ENCODE measurements at places on chromosomes 4 and X.

DNA sequence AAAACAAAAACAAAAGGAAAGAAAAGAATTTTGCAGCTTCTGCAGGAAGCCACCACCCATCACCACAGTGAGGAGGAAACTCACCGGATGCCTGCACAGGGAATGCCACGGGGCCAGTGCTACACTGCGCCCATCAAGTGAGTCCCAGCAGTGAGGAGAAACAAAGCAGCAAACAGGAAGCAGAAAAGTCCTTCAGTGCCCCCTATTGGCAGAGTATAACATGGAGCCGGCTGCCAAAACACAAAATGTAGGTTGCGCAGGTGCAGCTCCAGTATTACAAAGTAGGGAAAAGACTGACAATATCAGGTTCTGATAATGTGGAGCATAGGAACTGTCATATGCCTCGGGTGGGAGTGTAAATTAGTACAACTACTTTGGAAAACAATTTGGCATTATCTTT is 23.3 kb upstream of the SCML2 start:
- DNase-seq, result no peak

DNA sequence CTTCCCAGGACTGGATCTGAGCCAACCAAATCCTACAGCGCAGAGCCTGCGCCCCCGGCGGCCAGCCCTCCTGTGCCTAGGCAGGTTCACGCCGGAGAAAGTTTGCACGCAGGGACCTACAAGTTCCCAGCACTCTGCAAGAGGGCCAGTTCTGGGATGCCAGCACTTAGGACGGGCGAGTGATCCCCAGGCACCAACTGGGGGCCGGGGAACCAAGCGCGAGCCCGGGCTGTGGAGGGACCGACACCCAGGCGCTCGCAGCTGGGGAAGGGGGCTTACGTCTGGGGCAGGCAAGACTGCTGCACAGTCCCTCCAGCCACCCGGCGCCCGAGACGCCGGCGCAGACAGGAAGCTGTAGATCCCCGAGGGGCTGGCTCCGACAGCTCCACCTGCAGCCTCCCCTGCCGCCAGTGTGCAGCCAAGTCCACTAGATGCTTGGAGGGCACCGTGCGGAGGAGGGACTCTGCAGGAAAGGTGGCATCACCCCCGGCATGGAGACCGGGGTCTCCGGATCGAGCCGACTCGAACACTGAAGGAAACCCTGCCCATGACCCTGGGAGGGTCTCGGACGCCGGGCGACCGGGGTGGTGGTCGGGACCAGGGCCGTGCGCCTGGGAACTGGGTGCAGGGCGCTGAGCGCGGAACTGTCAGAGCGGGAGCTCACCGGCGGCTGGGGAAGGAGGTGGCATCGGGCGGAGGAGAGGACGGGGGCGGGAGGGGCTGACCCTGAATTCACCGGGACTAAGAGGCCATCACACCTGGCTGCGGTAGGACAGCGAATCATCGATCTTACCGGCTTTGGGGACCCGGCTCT is 566 bp downstream of the CORIN start:
- DNase-seq, result peak; percentile 52

DNA sequence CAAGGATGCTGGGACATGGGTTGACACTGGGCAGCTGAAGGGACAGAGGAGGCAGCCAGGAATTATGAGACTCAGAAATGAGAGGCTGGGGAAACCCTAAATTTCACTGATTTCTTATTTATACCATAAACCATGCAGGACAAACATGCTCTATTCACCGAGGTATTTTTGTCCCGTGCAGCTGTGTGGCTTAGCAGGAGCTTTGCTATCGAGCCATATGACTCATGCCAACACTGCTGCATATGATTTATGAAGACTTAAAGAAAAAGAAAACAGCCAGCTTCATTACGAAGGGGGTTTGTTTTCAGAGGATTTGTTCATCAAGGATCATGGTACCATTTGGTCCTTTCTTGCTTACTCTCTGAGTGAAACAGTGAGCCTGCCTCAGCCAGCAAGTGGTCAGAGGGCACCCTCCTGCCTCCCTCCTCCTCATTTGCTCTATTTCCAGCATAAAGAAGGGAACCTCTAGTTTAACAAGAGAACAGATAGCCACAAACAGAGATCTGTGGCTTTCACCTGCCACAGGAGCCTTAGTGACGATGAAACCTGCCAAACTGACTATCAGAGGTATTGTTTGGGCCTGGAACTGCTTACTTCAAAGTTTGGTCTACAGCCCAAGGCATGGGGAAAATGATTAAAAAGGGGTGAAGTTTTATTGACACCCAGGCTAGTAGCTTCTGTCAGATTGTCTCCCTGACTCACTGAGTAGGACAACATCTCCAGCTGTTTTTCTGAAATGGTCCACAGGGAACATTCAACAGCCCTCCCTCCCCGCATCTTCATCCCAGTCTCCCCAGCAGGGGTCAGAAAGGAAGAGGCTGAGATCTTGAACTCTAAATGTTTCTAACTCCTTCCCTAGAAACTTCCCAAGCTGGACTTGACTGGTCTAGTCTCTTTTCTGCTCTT is 80.1 kb upstream of the MAML3 start:
- DNase-seq, result no peak

GRCh38 chr4:100312615-100313350 is 122.5 kb upstream of the DDIT4L start:
- no peak for DNase-seq

DNA sequence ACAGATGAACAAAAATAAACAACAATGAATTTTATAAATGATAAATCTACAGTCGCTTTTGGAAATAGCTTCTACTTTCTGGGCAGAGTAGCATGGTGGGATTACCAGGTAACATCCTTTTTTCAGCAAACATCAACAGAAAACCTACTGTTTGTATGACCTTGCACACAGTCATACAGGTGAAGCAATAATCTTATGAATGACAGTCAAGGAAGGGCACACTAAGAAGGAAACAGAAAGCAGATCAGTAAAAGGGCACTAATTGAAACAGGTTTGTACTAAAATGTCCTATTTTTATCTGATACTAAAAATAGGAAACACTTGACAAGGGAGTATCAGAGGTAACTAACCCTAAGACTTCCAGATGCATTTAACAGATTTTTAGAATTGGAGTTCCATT is 108.9 kb downstream of the DLG3 start:
- no peak for DNase-seq

DNA sequence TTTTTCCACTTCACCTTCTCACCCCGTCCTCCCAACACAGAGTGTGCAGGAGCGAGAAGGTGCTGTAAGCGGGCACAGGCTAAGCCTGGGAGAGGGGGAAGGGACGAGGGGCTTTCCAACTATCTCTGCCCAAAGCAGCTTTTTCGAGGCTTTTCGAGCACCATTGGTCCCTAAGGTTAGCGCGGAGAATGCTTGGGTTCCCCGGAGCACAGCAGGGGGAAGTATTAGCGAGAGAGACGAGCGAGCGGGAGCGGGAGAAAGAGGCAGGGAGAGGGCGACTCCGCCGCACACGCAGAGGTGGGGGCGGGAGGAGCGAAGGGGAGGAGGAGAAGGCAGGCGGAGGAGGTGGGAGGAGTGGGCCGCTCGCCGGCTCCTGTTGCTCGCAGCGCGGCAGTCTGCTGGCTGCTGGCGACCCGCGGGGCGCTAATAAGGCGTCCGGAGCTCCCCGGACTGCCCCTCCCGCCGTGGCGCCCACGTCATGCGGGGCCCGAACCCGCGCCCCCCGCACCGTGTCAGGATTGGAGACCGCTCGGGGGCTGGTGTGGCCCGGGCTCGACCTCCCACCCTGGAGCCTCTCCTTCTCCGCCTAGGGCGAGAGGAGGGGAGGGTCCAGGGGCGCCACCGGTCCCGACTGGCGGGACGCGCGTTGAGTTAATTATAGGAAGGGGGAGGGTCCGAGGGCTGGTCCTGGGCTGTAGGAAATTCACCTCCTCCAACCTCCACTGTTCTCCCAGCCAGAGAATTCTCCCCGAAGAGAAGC is at the start of gene ADAMTS3:
ADAMTS3 (minus strand) TSS at position 263 of the 760 bp plus-strand sequence. CDS start 459 bp downstream, outside the sequence.
- DNase-seq, result peak; percentile 73

DNA sequence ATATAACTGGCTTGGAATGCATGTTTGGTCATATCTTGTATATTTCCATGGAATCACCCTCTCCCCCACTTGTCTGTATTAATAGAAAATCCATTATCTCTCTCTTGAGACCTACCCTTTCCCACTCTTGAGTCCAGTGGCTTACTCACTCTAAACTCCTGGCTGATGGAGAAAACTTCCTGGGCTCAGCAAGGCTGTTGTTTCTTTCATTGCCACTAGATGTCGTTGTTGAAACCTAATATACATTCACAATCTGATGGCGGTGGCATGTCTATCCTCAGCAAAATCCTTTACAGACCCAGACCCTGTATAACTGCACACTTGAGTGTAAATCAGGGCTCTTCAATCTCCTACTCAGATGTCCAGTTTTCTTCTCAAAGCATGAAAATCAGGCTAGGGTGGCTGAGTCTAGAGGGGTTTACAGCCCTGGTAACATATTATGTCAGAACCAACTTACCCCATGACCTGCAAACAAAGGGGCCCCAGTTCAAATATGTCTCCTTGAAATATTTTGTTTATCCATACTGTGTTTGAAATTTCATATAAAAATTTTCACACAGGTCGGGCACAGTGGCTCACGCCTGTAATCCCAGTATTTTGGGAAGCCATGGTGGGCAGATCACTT is 70.0 kb upstream of the FAM241A start:
- DNase-seq, result no peak

GRCh38 chr4:152427981-152428380 is 107.9 kb downstream of the FBXW7 start:
- DNase-seq, result no peak

DNA sequence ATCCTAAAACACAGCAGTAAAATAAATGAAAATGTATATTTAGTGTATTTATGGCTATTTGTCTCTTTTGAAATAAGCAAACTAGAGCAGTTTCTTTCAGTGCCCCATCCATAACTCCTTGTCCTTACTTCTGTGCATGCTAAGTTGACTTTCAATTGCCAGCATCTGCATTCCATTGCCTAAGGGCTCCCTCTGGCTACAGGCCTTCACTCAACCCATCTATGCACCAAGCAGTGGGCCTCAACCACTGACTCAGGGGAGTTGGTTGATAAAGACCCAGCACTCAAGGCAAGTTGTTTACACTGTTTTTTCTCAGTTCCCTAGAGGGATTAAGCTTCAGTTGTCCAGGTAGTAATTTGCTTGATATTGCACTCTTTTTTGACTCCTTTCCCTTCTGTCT is 265.7 kb downstream of the IQCM start:
- DNase-seq, result no peak

- no peak for DNase-seq
Observed at GRCh38 chr4:94420356-94420755, 31.4 kb upstream of the PDLIM5 start.

DNA sequence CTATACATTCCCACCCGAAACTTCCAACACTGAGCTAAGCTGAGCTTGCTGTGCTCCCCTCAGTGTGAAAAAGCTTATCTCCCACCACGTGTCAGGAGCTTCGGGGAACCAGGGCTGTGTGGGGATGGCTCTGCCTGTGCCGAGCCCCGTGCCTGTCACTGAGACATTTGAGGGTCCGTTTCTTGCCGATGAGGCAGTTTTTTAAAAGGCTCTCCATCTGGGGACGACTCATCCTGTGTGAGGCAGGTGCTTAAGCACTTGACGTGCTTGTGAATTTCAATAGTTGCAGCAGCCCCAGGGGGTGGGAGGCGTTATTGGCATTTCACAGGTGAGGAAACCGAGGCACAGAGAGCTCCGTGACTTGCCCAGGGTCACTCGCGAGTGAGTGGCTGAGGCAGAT is 151.8 kb downstream of the STOX2 start:
- no peak for DNase-seq

DNA sequence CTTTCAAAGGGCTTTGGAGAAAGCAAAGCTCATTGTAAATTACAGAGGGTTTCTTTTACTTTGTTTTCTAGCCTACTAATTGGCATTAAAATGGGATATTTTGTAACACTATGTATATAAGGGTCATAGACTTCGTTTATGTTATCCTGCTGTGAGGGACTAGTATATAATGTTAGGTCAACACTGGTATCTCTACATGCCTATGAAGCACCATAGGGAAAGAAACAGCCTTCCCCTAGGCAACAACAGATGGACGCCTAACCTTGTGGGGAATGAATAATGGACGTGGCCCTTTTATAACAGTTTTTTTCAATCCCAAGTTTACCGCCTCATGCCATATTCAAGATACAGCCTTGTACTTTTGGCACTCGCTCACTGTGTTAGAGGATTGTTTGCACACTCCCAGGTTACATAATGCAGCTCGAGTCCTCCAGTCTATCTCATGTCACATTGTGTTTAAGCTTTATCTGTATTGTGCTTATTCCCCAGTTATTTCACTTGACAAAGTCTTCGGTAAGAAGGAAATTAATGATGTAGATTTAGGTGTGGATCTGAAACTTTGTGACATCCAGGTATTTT is 711.0 kb downstream of the RPA4 start:
- peak; percentile 4 for DNase-seq

DNA sequence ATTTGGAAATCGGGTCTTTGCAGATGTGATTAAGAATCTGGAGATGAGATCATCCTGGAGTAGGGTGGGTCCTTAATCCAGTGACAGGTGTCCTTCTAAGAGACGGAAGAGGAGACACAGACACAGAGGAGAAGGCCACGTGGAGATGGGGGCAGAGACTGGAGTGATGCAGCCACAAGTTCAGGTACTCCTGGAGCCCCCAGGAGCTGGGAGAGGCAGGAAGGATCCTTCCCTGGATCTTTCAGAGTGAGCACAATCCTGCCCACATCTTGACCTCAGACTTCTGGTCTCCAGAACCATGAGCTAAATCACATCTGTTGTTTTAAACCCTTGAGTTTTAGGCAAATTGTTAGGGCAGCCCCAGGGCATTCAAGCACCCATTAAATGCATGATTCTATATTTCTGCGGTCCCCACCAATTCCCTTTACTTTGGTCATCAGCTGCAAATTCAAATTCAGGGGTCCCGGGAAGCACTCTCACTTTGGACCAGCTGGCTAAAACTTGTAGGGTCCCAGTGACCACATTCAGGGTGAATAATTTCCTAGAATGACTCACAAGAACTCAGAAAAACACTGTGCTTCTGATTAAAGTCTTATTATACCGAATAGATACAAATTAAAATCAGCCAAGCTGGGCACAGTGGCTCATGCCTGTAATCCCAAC is 12.8 kb upstream of the AKAP17A start:
- DNase-seq, result no peak

GRCh38 chrX:22748093-22748999 is 251.4 kb upstream of the DDX53 start:
- peak; percentile 25 for DNase-seq

DNA sequence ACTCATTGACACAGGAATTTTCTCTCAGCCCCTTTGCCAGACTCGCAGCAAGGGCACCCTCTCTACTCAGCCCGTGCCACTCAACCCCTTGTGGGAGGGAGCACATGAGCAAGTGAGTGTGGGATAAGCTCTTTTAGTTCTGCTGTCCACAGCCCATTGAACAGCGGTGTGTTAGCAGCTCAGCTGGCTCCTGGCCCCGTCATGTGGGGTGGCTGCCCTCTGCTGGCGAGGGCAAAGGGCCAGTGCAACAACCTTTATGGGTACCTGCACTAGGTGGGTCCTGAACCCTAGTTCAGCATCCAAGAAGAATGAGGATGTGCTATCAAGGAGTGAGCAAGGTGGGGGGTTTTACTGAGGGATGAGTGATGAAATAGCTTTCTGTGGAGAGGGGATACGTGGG is 85.0 kb upstream of the ZNF81 start:
- peak; percentile 72 for DNase-seq

- DNase-seq, result no peak
Observed at GRCh38 chr4:151675411-151675971, 85.3 kb downstream of the GATB start.

- no peak for DNase-seq
Observed at GRCh38 chr4:22202246-22202974, 253.8 kb upstream of the KCNIP4 start.
